ENCODE measurements at places on chromosomes 13 and 19. TPM values are rescaled to one million over a fixed set of nuclear protein-coding genes. Genes with fewer than 3 reads are reported as not detected.

DNA sequence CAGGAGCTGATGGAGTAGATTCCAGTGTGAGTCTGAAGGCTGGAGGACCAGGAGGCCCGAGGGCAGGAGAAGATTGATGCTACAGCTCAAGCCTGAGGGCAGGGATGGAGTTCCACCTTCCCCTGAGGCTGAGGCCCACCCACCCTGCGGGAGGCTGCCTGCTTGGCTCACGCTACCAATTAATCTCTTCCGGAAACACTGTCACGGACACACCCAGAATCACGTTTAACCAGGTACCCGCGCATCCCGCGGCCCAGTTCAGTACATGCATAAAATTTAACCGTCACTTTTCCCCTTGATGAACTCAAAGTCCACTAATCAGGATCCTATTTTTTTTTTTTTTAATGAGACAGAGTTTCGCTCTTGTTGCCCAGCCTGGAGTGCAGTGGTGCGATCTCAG, 5.2 kb upstream of the ZNF628 start:
- DNase-seq, result no peak

- no peak for DNase-seq
Measured at GRCh38 chr19:48578891-48579290, 26.9 kb downstream of the SULT2B1 start.

DNA sequence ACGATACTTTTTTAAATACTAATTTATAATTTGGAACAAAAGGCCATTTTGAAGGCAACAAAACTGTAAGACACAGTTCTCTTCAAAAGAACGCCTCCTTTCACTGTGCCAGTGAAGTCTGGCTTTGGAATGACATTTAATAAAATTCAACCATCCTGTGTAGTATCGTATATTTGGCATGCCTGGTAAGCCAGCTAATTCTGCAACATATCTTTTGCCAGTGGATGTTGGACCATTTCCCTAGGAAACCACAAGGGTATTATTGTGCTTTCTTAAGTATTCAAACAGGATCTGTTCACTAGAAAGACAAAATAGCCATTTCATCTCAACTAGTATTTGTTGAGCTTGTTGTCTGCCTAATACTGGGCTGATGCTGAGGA, 111.6 kb downstream of the RGCC start:
- DNase-seq, result no peak

GRCh38 chr19:10346509-10346908, 7.1 kb upstream of the ICAM3 start:
- DNase-seq, result no peak

DNA sequence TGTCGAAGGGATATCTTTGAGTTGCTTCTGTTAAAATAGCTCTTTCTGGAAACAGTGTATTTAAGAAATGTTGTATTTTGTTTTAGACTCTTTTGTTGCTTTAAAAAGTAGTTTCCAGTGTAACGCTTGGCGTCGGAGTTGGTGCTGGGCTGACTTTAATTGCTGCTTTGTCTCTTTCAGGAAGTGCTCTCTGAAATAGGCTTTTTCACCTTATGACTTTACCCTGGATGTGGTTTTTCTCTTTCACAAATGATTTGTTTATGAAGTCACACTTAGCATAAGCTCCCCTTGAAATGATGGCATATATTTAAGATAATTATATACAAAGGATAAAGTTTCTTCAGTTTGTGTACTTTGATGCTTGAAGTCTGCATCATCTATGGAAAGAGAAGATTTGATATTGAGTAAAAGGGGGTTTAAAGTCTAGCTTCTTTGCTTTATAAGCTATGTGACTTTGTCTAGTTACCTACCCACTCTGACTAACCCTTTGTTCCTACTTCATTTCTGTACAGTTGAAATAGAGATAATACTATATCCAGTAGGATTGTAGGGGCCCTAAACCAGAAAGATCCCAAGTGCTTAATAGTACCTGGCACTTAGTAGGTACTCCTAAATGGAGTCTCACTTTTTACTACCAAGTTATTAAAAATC, at the start of gene GPR18:
Gene GPR18 (minus strand): TSS at position 170 of the 651 bp plus-strand sequence. CDS start 2,507 bp downstream, outside the sequence.
- no peak for DNase-seq

DNA sequence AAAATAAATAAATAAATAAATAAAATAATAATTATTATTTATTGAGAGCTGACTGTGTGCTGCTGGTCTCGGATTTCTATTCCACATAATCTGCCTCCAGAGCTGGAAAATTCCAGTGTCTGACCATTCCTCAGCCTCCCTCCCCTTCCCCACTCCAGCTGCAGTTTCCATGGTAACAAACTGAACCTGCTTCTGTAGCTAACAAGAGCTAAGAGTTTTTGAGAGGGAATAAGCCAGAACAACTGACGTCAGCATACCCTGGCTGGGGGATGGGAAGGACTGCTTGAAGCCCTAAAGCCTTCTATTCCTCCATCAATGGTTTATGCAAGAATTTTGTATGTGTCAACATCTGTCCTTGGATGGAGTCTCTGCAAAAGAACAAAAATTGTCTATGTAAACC, 26.0 kb upstream of the PEG3 start:
- no peak for DNase-seq

- no peak for DNase-seq
Measured at GRCh38 chr13:24893863-24894262, 129.9 kb downstream of the RNF17 start.

DNA sequence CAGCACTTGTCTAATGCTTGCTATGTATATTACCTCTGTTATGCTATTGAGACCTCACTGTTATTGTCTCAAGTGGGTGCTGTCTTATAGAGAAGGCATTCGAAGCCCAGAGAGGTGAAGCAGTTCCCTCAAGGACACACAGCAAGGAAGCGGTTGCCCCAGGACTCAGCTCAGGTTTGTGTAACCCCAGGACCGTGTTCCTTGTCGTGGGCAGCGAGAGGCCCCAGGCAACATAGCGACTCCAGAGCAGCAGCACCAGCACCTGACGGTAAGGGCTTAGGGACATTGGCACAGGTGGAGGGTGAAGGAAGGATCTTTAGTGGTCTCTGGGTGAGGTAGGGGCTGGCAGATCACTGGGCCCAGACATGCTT, 2.4 kb downstream of the KLK15 start:
- DNase-seq, result no peak

Gene ARHGAP33
- total RNA-seq, result 16.4 TPM

DNA sequence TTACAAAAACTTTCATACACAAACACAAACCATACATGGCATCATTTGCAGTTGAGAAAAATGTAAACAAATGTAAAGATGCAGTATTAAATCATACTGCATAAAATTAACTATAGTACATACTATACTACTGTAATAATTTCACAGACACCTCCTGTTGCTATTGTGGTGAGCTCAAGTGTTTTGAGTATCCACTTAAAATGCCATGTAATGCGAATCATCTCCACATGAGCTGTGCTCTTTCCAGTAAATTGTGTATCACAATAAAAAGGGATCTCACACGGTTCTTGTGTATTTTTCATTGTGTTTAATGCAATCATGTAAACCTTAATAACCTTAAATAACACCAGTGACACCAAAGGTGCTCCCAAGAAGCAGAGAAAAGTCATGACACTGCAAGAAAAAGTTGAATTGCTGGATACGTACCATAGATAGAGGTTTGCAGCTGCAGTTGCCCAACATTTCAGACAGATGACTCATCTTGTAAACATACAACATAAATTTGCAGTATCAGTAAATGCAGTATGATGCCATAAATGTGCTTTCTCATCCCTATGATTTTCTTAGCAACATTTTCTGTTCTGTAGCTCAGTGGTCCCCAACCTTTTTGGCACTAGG, 166.6 kb downstream of the RAP2A start:
- no peak for DNase-seq

Gene TMEM255B
- 1.0 TPM for total RNA-seq

Gene RB1
- 14.9 TPM for total RNA-seq

Gene RAB3A
- 31.2 TPM for total RNA-seq

DNA sequence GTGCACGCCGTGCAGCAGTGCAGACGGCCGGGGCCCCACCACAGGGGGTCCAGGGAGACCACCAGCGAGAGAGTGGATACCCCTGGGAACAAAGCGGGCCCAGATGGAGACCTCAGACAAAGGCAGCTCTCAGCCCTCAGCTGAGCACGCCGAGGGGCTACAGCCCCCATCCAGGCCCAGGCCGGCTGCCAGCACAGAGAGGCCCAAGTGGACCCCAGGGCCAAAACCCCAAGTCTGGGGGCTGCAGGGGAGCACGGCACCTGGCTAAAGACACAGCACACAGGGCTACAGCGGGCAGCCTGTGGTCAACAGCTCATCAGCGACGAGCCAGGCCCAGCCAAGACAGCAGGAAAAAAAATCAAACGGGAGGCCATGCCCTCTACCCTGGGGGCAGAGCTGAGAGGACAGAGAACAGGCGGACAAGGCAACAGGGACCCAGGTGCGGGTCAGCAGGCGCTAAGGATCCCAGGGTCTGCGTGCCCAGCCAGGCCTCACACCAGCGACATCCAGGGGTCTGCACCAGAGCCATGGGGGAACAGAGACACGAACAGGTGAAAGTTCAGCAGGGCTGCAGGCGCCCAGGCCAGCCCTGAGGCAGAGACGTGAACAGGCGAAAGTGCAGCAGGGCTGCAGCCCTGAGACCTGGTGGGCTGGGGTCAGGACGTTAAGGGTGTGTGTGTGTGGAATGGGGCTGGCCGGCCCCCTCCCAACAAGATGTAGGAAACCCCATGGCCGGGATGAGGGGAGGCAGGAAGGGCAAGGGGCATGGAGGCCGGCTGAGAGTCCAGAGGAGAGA, 34.3 kb downstream of the RASA3 start:
- peak; percentile 28 for DNase-seq

Gene CACNG6
- not detected for total RNA-seq

DNA sequence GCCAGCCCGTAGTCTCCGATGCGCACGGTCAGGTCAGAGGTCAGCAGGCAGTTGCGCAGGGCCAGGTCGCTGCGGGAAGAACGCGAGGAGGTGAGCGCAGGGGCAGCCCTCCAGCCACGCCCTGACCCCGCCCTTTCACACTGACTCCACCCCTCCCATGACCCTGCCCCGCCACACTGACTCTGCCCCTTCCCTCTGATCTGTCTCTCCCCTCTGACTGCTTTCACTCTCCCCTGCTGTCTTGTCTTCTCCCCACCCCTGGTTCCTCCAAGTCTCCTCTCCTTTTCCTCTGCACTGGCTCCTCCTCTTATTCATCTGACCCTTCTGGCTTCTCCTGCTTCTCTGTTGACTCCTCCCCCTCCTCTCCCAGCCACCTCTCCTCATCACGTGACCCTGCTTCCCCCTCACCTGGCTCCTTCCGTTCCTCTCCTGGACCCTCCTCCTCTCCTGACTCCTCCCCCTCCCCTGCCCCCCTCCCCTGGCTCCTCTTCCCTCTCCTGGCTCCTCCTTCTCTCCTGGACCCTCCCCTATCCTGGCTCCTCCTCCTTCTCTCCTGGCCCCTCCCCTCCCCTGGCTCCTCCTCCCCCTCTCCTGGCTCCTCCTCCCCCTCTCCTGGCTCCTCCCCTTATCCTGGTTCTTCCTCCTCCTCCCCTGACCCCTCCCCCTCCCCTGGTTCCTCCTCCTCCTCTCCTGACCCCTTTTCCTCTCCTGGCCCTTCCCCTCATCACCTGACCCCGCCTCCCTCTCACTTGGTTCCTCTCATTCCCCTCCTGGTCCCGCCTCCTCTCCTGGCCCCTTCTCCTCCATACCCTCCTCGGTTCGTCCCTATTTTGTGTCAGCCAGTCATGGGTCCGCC, 9.9 kb downstream of the LMTK3 start:
- DNase-seq, result peak; percentile 91

DNA sequence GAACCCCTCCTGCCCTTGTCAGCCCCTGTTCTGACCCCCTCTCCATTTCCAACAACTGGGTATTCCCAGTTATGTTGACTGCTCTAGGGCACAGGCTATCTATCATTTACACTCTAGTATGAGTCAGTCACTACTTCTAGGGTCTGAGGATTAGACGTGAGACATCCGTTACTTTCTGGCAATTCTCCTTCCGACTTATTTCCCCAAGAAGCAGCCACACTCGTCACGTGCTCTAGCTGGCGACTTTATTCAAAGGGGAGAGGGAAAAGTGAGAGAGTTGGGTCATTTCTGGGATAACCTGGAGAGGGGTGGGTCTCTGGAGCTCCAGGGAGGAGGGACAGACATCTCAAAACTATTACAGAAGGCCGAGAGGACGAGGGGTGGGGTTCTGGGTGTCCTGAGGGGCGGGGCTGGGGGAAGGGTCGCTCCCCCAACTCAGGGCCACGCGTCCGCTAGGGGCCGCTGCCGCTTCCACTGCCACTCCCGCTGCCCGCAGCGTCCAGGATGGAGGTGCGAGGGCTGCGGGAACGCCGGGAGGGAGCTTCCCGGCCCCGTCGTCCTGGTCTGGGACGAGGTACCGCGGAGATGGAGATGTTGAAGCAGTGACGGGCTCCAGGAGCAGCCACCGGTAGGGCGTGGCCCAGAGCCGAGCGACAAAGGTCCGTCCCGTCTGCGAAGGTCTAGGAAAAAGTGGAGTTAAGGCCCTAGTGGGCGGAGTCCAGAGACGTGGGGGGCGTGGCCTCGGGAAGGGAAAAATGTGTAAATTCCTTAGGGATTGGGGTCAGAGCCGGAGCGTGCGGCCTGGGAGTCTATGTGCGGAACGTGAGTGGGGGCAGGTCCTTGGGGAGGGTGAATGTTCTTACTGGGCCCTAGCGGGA, 8.9 kb downstream of the RTBDN start:
- peak; percentile 53 for DNase-seq

DNA sequence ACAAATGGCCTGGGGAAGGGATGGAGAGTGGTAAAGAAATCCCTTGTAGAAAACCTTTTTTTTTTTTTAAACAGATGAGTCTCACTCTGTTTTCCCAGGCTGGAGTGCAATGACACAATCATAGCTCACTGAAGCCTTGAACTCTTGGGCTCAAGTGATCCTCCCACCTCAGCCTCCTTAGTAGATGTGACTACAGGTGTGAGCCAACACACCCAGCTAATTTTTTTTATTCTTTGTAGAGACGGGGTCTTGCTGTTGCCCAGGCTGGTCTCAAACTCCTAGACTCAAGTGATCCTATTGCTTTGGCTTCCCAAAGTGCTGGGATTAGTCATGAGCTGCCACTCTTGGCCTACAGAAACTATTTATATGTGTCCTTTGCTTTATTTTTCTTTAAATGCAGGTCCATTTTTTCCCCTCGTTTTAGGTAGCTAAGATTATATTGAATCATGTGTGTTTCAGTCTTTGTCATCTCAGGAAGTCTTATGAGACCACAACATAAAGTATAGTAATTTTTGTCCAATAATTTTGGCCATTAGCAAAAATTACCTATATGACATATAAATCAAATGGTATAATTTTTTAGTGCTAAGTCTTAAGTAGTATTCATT, 10.5 kb downstream of the LPAR6 start:
- no peak for DNase-seq

GRCh38 chr13:52377898-52378297, 28.1 kb downstream of the THSD1 start:
- DNase-seq, result no peak

GRCh38 chr19:2327773-2328400, 499 bp downstream of the LSM7 start:
- DNase-seq, result peak; percentile 78

DNA sequence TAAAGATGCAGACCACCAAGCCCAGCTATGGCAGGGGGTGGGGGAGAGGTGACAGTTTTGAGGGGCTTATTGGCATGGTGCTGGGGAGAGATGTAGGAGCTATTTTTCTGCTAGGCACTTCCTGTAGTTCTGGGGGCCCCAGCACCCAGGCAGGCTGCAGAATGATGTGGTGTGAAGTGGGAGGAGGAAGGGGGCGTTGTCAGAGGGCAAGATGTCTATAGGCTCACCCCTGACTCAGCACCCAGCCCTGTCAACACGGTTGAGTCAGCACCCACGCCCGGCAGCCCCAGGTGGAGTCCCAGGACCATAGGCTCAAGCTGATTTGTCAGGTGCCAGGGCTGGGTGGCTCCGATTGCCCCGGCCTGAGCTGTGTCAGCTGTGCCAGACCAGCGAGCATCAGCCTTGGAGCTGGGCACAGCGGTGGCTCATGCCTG, 5.8 kb downstream of the KLF2 start:
- peak; percentile 94 for DNase-seq

- peak; percentile 91 for DNase-seq
Measured at GRCh38 chr19:39403331-39404312, 3.0 kb upstream of the ZFP36 start.

Data from CD4-positive, alpha-beta T cell (primary cell).